ENCODE measurements at places on chromosomes 6 and 20.

DNA sequence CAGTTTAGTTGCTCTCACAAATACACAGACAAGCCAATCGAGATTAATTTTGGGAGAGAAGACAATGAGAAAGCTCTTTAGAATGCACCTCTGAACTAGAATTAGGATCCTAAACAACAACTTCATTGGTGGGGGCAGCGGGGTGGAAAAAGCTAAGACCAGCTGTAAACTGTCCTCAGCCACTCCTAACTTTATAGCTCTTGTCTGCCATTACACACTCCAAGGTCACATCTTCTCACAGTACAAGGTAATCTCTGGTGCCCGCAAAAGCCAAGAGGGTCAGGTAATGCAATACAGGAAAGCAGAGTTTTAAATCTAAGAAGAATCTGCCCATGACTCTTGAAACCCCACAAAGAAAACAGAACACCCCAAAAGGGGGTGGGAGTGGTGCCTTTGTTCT, 17.8 kb upstream of the IL22RA2 start:
- DNase-seq: no peak

DNA sequence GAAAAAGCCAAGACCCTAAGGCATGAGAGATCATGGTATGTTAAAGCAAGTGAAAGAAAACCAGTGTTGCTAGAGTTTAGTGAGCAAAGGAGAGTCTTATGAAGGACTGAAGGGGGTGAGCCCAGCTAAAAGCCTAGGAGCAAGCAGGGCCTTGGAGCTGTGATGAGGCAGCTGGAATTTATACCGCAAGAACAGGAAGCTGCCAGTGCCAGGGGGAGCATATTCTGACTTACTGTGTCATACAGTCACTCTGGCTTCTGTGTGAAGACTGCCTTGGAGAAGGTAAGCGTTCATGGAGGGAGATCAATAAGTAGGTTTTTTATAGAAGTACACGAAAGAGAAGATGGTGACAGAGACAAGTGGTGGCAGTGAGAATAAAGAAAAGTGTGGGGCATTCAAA, 308.9 kb upstream of the THEMIS start:
- no peak for DNase-seq

DNA sequence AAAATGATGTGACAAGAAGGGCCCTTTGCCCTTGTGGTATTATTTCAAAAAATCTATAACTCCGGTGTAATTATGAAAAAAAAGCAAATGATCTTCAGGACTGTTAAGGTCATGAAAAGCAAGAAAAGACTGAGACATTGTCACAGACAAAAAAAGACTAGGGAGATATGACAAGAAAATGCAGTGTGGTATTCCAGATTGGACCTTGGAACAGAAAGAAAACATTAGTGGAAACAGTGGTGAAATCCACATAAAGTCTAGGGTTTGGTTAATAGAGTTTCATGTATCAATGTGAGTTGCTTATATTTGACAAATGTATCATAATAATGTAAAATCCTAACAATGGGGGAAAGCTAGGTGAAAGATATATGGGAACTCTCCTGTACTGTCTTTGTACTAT, 26.8 kb upstream of the SLC17A3 start:
- DNase-seq: no peak

- DNase-seq: no peak
These were observed 14.5 kb downstream of the BRD2 start for GRCh38 chr6:32982702-32983492.

- DNase-seq: no peak
These were observed 126.9 kb upstream of the FAM83B start for GRCh38 chr6:54719633-54720032.

DNA sequence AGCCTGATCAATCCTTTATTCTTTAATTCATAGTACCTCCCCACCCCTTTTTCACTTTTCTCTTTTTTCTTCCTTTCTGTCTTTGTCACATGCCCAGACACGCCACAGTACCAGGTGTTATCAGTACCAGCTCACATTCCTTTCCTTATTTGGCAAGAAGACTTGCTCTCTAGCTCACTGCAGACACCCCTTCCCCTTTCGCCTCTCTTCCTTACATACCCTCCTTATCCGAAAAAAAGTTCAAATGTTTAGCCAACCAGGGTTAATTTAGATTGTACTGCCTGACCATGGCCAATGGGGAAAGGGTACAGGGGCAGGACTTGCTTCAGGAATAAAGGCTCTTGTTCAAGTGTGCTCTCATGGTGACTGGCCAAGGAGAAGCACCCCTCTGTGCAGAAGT, 9.3 kb upstream of the SIRPB2 start:
- no peak for DNase-seq

- no peak for DNase-seq
These were observed 143.4 kb upstream of the SOX4 start for GRCh38 chr6:21450149-21450548.

- DNase-seq: no peak
These were observed 120.4 kb upstream of the ZNF184 start for GRCh38 chr6:27593200-27593818.

DNA sequence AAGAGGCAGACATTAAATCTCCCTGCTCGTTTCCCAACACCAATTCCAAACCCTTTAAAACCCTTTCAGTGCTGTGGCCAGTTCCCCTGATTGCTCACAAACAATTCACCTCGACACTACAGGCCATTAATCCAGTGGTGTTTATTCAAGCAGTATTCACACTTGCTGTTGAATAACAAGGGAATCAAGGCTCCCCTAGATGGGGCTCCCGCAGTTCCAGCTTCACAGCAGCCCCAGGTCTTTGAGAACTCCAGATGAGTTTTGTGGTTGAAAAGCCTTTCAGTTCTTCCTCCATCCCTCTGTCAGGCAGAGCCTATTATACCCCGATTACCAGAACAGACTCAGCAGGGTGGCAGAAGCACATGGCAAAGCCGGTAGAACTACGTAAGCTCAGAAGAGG, 36.2 kb downstream of the JAG1 start:
- DNase-seq: no peak

DNA sequence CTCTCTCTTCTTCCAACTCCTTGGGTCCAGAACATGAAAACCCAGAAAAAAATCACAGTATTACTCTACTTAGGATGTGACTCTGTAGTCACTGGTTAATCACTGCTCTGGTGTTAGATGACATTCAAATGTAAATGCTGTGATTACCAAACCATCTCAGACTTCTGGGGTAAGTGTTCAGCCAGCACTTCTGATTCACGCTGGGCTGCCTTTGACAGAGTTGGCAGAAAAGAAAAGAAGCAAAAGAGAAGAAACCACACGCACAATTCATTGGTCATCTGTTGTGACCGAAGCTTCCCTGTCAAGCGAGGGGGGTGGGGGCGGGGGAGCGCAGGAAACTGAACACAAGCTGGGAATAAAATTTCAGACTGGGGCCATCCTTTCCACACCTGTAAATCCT, 82.7 kb downstream of the PSMG4 start:
- no peak for DNase-seq

DNA sequence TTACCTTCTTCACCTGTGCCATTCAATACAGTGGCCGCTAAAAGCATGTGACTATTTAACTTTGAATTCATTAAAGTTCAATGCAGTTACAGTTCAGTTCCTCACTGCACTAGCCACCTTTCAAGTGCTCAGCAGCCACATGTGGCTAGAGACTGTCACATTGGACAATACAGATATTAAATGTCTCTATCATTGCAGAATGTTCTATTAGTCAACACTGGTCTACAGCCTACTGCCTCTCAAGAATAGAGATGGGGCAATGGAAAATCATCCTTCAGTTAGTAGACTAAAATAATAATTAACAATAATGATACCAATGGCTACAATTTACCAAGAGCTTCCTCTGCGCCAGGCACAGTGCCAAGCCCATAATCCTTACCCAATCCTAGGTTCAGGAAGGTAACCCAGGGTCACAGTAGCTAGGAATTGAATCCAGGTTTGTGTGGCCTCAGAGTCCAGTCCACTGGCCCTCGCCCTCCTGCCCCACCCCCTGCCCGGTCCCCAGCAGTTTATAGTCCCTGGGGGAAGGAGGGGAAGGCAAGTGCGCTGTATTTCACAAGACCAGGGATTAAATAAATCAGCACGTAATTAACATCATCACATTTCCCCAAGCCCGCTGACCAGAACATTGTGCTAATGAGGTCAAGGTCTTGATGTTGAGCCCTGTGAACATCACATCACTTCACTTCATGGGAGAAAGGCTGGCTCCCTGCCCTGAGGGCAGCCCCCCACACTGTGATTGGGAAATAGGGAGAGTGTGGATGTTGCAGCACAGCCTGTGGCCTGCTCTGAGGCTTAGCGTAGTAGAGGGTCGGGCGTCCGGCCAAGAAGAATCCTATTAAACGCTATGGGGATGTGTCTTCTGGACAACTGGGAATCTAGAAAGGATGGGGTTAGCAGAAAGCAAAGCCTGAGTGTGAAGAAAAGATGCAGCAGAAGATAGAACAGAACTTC, 147.2 kb downstream of the VEGFA start:
- DNase-seq: no peak

- DNase-seq: no peak
These were observed 22.6 kb downstream of the KCNK15 start for GRCh38 chr20:44768256-44768655.

DNA sequence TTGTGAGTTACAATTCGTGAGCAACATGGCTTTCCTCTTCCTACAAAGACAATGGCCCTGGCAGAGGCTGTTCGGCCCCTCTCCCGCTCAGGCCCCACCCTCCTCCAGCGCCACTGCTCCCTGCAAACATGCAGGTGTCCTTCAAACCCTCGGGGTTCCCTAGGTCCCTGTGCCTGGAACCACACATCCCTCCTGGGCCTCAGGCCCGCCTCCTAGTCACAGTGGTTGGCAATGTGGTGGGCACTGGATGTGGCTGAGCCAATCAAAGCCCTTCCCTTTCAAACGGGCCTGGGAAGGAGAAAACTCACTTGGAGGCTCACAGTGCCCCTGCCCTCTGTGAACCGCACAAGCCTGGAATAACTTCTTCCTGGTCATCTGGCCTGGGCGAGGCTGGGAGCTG, 147.2 kb downstream of the TFAP2C start:
- DNase-seq: no peak

DNA sequence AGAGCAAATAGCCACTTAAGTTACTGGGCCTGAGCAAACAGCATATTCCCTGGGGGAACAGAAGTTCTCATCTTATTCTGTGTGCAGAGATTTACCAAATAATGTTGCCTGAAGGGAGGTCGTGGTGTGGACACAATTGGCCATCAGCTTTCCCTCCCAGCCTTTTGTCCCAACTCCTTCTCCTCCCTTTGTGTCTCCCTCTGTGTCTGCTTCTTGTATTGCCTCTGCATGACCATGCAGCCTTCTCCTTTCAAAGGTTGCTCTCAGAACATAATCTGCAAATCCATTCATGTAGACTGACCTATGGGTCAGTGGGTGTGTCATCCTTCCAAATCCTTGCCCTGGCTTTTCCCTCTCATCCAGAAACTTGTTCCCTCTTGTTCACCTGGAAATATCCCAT, 150.3 kb upstream of the INSM1 start:
- DNase-seq: no peak

DNA sequence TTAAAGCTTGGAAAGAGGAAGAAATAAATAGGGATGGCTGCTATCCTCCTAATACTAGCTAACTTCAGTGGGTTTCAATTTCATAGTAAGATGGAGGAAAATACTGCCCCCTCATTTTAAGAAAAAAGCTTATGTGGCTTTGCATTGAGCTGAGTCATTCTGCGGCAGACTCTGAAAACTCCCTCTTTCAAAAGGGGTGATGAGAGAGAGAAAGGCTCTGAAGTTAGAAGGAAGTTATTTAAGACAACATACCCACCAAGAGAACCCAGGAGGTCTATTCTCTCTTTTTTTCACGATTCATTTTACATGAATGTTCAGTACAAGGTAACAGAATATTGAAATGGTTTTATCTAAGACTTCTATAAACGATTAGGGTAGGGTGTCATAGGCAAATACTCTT, 4.5 kb downstream of the PRDM13 start:
- DNase-seq: no peak

GRCh38 chr20:36862857-36863668, 12.9 kb upstream of the TLDC2 start:
- peak; percentile 57 for DNase-seq

- no peak for DNase-seq
These were observed 44.3 kb downstream of the HDGFL1 start for GRCh38 chr6:22613695-22614094.

DNA sequence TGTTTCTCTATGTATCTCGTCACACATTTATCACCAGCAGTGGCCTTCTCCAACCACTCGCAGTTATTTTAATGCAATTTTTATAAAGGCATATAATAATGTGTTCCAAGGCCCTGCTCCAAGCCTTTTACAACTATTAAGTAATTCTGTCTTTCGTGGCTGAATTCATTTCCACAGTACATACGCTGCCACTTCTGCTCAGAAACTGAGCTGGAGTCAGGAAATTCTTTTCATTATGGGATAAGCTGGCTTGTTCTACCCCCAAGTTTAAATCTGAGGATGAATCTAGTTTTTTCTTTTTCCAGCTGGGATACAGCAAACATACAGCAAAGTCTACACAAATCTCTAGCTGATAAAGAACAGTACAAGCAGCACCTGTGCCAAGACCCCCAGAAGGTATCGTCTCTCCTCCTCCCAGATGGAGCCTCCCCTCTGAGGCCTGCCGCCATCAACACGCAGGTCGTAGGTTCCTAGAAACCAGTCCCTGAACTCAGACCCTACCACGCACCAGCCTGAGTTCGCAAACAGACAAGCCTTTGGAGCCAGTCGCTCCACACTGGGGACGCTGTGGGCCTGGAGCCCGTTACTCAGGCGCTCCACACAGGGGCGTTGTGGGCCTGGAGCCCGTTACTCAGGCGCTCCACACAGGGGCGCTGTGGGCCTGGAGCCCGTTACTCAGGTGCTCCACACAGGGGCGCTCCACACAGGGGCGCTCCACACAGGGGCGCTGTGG, 263.5 kb downstream of the THBS2 start:
- no peak for DNase-seq

DNA sequence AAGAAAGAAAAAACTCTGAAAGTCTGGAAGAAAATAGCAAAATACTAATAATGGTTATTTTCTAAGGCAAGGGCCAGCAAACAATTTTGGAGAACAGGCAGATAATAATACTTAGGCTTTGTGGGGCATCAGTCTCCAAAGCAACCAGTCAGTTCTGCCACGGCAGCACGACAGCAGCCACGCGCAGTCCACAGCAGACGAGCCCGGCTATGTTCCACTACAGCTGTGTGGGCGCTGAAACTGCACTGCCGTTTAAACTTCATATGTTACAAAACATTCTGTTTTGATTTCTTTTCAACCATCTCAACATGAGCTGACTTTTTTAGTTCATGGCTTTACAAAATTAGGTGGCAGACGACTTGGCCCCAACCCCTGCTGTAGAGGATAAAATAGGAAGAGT, 29.9 kb downstream of the MRS2 start:
- DNase-seq: no peak

DNA sequence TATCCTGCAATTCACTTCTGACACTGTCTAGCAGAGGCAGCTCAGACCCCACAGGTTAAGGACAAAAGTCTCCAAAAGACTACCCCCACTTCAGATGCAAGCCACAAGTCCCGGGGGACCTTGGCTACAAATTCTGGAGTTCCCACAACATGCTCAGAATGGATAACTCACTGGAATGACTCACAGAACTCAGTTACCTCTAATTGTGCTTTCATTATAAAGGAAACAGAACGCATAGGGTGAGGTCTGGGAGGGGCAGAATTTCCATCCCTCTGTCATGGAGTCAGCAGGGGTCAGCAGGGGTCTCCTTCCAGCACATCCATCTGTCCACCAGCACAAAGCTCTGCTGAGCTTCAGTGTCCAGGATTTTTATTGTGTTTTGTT, 184.2 kb downstream of the CDH4 start:
- DNase-seq: no peak
